Fibroblast of lung (primary cell): ENCODE measurements at places on chromosomes 5 and 9. TPM values are rescaled to one million over a fixed set of nuclear protein-coding genes. Genes with fewer than 3 reads are reported as not detected.
A peak's percentile ranks its signal among the peaks of the same experiment; 100 is the strongest.

- DNase-seq, result no peak
Observed at GRCh38 chr5:61253547-61253946, 78.5 kb upstream of the ZSWIM6 start.

- DNase-seq, result no peak
Observed at GRCh38 chr9:98091735-98092612, 27.0 kb downstream of the TRIM14 start.

- DNase-seq, result peak; percentile 85
Observed at GRCh38 chr5:53334431-53334941, 145.9 kb upstream of the FST start.

DNA sequence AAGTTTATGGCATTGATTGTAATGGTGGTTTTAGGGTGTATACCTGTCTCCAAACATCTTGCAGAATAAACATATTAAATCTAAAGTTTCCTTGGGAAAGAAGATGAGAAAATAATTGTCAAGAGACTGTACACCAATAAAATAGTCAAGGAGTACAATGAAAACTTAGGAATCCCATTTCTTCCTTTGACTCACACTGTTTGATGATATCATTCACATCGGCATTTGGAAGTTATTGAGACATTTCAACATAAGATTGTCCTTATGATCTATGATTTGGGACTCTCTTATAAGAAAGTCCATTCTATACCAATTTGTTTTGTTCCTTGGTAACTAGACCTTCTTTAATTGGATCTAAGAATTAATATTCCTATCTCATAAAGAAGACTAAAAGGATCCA, 482.7 kb downstream of the RAB3C start:
- DNase-seq, result peak; percentile 53

The FOXD4L4 gene
- total RNA-seq, result 0.26 TPM in 1 of 2 replicates, not detected in the other

The ROR2 gene
- total RNA-seq, result 27.9 and 39.5 TPM in 2 replicates

GRCh38 chr9:124457079-124457886, 7.0 kb downstream of the ADGRD2 start:
- DNase-seq, result no peak

DNA sequence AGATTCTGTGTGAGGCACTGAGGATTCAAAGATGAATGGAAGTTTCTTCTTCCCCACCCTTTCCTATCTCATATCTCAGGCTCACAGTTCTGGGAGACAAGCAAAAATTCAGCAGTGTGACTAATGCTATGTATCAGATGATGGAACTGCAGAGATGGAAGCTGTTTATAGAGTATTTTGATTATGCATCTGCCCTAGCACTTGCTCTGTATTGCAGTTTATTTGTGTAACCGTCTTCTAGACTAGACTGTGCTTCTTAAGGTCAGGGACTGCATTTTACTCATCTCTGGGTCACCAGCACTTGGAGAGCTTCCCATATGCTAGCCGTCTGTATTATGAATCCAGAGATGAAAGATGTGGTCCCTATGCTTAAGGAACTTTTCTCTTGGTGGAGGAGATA, 12.6 kb downstream of the CAVIN4 start:
- DNase-seq, result peak; percentile 78

- no peak for DNase-seq
Observed at GRCh38 chr5:17255471-17256021, 38.1 kb downstream of the BASP1 start.

- DNase-seq, result peak; percentile 47
Observed at GRCh38 chr5:61167382-61167781, 5.1 kb upstream of the SMIM15 start.

DNA sequence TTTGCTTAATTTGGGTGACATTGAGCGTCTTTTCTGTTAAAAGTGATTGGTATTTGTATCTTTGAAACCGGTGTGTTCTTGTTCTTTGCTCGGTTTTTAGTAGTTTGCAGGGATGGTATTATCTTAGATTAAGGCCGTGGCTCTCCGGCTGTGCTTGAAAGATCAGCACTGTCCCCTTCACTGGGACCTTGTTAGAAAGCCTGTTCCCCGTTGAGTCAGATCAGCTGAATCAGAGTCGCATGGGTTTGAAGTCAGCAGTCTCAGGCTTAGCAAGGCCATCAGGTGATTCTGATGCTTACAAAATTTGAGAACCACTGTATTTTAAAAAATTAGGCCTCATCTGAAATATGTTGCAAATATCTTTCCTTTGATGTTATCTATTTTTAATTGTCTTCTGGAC, 5.0 kb downstream of the DIRAS2 start:
- DNase-seq, result no peak
